ENCODE measurements at places on chromosomes 6 and 20. TPM values are rescaled to one million over a fixed set of nuclear protein-coding genes. Genes with fewer than 3 reads are reported as not detected.

Gene PCNA
- 52.7 TPM for total RNA-seq

Gene PRDM13
- not detected for total RNA-seq

Gene HSPA1L
- total RNA-seq, result not detected

Gene CST4
- not detected for total RNA-seq

Gene FKBP1C
- total RNA-seq, result under 0.01 TPM

Gene BTN2A1
- total RNA-seq, result 12.6 TPM

Gene PLA2G7
- total RNA-seq, result not detected

Gene TREML1
- total RNA-seq, result not detected

Gene HLA-DMB
- total RNA-seq, result not detected

Data from cardiac atrium fibroblast (primary cell).